Small intestine (tissue), 16 donors: ENCODE measurements at places on chromosomes 1 and 21.

DNA sequence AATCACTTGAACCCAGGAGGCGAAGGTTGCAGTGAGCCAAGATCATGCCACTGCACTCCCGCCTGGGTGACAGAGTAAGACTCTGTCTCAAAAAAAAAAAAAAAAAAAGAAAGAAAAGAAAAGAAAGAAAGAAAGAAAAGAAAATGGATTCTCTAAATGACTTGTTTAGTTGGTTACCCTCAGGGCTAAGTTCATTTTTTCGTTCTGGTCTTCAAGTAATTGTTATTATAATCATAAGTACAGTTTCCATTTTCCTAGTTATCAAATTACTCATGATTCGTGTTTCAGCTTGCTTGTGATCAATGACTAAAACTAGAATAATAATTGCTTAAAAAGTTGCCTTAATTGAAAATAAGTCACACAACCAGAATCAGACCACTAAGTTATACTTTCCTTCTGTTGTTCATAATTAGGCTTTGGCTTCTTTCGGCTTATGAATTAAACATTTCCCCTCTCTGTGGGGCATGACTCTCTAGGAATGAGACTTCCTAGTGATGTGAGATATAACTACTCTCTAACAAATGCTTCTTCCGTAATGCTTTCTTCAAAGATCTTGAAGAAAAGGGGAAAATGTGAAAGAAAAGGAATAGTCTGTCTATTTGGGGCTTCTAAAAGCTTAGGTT is 9.6 kb upstream of the RLF start:
- DNase-seq: no peak

GRCh38 chr1:168319691-168320090 is 39.0 kb downstream of the TBX19 start:
- DNase-seq: no peak

GRCh38 chr21:42547906-42548365 is 34.3 kb downstream of the SLC37A1 start:
- DNase-seq: no peak

- no peak for DNase-seq
Measured at GRCh38 chr1:41610361-41610760, 125.9 kb upstream of the EDN2 start.

DNA sequence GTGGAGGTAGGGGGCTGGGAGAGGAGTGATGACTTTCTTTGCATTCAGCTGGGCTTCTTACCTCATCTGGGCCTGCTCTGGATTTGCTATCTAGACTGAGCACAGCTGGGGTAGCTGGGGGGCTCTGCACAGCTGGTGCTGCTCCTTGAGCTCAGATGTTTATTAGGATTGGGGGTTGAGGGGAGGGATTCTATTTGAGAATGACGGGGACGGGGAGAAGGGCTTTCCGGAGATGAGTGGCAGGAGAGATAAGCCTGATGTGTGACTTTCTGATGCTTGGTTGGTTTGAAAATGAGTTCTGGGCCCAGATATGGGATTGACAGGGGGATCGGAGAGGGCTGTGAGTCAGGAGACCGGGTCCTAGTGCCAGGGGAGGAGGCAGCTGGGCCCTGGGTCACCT is 146.1 kb upstream of the CSF3R start:
- no peak for DNase-seq

GRCh38 chr1:170562646-170563338 is 30.8 kb downstream of the GORAB start:
- DNase-seq: no peak

GRCh38 chr1:116628448-116628847 is 39.1 kb downstream of the IGSF3 start:
- no peak for DNase-seq

DNA sequence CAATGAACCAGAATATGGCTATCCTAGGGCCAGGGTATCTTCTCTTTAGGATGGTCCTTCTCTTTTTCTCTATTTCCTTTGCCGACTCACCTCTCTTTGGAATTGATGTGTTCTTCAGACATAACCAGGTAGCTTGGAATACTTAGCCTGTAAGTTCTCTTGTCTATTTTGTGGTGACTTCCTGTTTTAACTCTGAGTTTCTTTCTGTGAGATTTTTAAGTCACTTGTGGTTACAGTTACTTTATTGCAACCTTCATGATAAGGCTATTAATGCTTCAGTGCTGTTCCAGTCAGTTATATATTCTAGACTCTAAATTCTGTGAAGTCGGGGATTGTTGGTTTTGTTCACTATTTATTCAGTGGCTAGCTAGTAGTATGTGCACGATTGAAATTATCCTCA is 46.2 kb downstream of the DISP1 start:
- no peak for DNase-seq

- DNase-seq: no peak
Measured at GRCh38 chr1:116986421-116987255, 14.9 kb upstream of the CD101 start.

DNA sequence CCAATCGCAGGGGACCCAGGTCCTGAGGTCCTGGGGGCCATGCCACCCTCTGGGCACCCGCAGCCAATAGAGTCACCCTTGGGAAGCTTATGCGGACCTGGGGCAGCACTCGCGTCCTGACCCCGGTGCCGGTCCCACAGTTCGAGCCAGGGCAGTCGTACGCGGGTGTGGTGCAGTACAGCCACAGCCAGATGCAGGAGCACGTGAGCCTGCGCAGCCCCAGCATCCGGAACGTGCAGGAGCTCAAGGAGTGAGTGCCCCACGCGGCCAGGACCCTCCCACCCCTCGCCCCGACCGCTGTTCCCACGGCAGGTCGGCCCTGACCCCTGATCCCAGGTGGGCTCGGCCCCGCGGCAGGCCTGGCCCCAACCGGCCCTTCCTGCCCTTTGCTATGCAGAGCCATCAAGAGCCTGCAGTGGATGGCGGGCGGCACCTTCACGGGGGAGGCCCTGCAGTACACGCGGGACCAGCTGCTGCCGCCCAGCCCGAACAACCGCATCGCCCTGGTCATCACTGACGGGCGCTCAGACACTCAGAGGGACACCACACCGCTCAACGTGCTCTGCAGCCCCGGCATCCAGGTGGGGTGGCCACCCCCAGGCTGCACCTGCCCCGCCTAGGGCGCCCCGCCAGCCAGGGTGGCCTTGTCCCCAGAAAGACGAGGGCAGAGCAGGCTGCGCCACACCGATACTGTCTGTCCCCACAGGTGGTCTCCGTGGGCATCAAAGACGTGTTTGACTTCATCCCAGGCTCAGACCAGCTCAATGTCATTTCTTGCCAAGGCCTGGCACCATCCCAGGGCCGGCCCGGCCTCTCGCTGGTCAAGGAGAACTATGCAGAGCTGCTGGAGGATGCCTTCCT is 20.5 kb downstream of the COL6A1 start:
- no peak for DNase-seq

DNA sequence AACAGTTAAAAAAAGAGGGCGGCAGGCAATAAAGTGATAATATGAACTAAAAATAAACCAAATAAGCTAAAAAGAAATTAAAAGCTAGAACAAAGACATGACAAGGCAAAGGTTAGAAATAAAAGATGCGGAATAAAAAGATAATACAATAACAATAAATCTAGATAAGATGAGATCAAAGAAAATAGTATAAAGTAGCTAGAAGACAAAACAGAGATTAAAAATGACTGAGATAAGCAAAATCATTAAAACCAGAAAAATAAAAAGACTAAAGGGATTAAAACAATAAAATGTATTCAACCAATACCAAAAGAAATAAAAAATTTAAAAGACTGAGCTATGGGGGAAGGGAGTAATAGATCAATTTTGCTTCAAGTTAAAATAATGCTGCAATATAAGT is 10.8 kb upstream of the SOX13 start:
- DNase-seq: no peak

DNA sequence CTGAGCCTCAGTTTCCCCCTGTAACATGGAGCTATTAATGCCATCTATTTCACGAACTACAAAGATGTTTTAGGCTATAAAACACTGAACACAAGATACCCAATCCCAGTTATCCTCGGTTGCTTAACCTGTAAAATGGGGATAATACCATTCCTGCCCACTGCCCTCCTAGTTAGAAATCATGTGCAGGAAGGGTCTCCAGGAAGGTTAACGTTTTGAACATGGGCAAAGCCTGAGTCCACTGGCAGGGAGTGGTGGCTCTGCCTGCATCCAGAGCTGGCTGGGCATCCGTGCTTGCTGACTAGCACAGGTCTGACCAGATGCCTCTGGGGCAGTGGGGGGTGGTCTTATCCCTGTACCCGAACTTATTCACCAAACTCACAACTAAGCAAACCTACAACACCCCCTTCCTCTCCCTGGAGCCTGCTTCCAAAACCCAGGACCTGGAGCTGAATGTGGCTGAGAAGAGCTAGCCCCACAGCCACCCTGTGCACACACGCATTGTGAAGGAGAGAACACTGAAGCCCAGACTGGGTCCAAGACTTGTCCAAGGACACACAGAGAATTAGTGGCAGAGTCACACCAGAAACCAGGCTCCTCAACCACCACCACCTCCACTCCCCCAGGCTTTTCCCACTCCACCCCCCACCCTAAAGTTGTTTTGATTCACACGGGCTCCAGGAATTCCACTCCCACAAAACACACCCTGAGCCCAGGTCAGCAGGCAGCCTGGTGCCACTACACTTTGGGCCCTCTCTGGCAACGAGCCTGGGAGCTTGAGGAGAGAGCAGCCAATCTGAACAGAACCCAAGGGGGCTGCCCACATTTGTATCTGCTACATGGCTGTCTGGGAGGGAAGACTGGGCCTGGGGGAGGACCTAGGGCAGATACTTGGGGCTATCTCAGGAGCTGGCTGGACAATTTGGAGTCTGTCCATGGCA is 1.6 kb downstream of the E2F2 start:
- DNase-seq: peak; percentile 25

- no peak for DNase-seq
Measured at GRCh38 chr1:226422478-226422877, 14.6 kb upstream of the PARP1 start.

DNA sequence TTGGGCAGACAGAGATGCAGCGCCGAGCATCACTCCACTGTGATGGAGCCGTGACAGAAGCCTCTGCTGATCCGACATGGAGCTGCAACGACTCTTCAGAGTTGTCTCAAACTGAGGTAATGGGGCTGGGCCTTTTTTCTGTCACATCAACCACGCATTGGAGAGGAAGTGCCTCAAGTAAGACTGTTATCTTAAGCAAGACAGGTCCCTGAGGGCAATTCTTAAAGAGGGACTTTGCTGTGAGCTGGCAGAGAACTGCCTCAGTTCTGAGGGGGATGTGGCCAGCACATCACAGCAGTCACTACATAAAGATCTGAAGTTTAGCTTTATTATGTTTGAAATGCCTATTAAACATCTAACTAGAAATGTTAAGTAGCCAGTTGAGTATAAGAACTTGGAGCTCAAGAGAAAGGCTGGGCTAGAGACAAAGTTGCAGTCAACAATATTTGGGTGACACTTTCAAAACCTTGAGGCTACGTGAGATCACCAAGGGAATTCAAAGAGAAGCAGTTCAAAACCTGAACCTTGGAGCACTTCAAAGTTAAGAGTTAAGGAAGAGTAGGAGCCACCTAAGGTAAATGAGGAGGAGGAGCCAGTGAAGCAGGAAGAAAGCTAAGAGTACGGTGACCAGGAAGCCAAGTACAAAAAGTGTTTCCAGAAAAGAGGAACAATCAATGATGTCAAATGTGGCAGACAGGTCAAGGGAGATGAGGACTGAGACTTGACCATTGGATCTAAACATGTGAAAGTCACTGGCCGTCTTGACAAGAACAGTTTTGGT is 54.2 kb upstream of the BCL9 start:
- DNase-seq: no peak

DNA sequence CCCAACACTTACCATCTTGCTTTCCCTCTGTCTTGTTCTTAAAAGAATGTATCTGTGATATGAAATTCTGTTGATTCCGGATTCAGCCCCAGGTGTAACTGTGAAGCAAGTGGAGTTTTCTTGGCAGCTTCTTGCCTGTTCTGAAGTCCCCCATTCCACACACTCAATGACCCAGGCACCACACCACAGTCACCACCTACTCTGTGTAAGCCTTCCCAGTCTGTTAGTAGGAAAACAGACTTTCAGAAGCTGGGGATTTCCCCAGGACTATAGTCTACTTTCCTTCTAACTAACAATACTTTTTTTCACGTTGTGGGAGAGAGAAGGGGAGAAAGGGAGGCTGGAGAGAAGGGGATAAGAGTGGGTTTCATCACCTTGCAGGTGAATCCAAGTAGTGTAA is 299.1 kb upstream of the PROX1 start:
- DNase-seq: no peak

DNA sequence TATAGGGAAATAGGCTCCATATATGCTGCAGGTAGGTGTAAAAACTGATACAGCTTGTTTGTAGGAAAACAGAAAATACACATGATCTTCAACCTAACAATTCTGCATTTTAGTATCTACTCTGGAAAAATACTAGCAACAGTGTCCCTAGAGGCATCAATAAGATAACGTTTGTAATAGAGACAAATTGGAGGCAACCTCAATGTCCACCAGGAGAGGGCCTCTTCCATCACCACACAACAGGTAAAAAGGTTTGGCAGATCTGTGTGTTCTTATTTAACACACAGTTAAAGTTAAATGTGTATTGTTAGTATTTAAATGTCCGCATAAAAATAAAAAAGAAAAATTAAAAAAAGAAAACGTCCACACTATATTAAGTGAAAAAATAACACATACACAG is 5.4 kb downstream of the EIF2D start:
- DNase-seq: no peak

- DNase-seq: no peak
Measured at GRCh38 chr1:3604468-3604974, 6.8 kb downstream of the MEGF6 start.

DNA sequence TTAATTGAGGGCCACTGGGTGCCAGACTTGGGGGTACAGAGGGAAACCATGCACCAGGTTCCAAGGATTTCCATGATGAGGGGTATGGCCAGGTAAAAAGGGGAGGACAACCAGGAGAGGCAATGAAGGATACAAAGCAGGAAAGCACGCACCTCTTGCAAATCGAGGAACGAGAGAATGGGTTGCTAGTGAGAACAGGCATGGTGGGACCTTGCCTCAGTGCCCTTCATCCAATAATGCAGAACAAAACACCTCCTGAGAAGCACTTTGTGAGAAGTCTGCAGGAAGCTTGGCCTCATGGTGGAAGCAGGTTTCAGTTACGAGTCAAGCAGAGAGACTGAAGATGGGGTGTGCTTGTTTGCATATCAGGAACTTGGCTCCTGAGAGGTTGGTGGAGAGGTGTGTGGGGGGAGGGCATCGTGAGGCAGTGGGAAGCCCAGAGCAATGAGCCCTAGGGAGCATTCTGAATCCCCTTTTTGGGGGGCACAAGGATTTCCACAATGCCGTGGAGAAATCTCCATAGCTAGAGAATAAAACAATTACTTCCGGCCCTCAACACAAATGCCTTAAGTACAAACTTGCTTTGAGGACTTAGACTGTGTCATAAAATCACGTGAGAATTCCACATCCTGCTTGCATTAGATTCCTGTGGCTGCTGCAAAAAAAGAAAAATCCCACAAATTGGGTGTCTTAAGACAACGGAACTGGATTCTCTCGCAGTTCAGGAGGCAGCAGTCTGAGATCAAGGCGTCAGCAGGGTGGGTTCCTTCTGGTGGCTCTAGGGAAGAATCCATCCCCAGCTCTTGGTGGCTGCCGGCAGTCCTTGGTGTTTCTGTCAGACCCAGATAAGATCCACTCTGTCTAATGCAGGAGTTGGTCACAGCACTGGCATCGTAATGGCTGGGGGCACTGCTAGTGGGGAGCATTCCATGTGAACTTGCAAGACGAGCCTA is 54.9 kb upstream of the BACE2 start:
- DNase-seq: peak; percentile 66
